Suprapubic skin (tissue), 4 donors: ENCODE measurements at places on chromosomes 16 and 17. TPM values are rescaled to one million over a fixed set of nuclear protein-coding genes. Genes with fewer than 3 reads are reported as not detected.

GRCh38 chr16:71493213-71493612 lies 4.1 kb upstream of the ZNF19 start:
- no peaks in the 10 kb centered on the region for H3K36me3 ChIP-seq
- H3K4me1 ChIP-seq, result no peaks in the 10 kb centered on the region
- no peaks in the 10 kb centered on the region for H3K27me3 ChIP-seq
- H3K4me3 ChIP-seq, result no peak overlapping the region
- H3K27ac ChIP-seq, result no peak overlapping the region

GRCh38 chr17:28470914-28471366 lies 2.5 kb upstream of the SLC13A2 start:
- H3K36me3 ChIP-seq, result no peaks in the 10 kb centered on the region
- H3K27me3 ChIP-seq, result no peaks in the 10 kb centered on the region
- DNase-seq, result peak; percentile 49
- H3K4me1 ChIP-seq, result no peaks in the 10 kb centered on the region

DNA sequence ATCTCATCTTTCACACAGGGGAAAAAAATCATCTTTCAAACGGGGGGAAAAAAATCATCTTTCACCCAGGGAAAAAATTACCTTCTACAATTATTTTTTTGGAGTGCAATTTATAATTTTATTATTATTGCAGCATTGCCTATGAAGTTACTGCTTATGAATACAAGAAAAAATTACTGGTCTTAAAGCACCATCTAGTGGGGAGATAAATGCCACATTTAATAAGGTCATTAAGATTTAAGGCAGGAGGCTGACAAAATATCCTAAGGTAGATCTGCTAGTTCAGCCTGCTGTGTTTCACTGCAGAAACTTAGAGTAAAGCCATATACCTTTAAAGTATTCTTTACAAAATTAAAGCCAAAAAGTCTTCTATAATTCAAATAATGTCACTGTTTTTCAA lies 13.7 kb downstream of the SHCBP1 start:
- no peaks in the 10 kb centered on the region for H3K4me1 ChIP-seq
- no peaks in the 10 kb centered on the region for H3K27me3 ChIP-seq
- H3K27ac ChIP-seq, result no peak overlapping the region
- no peak overlapping the region for H3K4me3 ChIP-seq

GRCh38 chr16:12815361-12815760 lies 11.7 kb upstream of the CPPED1 start:
- H3K4me1 ChIP-seq, result no peaks in the 10 kb centered on the region
- no peaks in the 10 kb centered on the region for H3K36me3 ChIP-seq
- no peaks in the 10 kb centered on the region for H3K27me3 ChIP-seq
- no peak overlapping the region for H3K4me3 ChIP-seq

GRCh38 chr17:306116-306515 lies 46.5 kb downstream of the RPH3AL start:
- DNase-seq, result no peak
- no peaks in the 10 kb centered on the region for H3K27me3 ChIP-seq
- peaks cover 10% of the 10 kb centered on the region for H3K4me1 ChIP-seq
- H3K36me3 ChIP-seq, result no peaks in the 10 kb centered on the region

GRCh38 chr17:3843935-3844516 lies 2.0 kb downstream of the NCBP3 start:
- DNase-seq, result peak; percentile 61
- H3K4me1 ChIP-seq, result peaks cover 24% of the 10 kb centered on the region
- H3K27me3 ChIP-seq, result no peaks in the 10 kb centered on the region
- no peak overlapping the region for H3K27ac ChIP-seq
- H3K36me3 ChIP-seq, result peaks cover 38% of the 10 kb centered on the region

DNA sequence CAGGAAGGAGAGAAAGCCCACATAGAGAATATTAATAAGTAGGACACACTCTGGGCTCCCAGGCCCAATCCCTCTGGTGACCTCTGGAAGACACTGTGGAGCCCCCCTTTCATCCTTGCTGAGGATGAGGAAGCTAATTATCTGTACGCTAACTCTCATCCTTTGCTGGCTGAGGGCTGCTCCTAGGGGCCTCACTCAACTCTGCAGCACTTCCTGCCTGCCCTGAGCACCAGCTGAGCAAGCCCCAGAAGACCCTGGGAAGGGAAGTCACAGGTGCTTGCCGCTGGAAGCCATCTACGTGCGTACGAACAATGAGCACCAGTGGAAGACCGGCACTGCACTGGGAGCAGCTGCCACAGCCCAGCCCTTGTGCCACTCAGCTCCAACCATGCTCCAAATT lies 145.8 kb upstream of the CDH5 start:
- H3K27ac ChIP-seq, result no peak overlapping the region
- peaks cover 2% of the 10 kb centered on the region for H3K4me1 ChIP-seq
- no peaks in the 10 kb centered on the region for H3K27me3 ChIP-seq
- H3K36me3 ChIP-seq, result no peaks in the 10 kb centered on the region

GRCh38 chr17:2705888-2706795 lies 5.4 kb downstream of the CLUH start:
- no peak overlapping the region for H3K4me3 ChIP-seq
- H3K27me3 ChIP-seq, result no peaks in the 10 kb centered on the region
- no peak overlapping the region for H3K27ac ChIP-seq
- H3K36me3 ChIP-seq, result peaks cover 32% of the 10 kb centered on the region

DNA sequence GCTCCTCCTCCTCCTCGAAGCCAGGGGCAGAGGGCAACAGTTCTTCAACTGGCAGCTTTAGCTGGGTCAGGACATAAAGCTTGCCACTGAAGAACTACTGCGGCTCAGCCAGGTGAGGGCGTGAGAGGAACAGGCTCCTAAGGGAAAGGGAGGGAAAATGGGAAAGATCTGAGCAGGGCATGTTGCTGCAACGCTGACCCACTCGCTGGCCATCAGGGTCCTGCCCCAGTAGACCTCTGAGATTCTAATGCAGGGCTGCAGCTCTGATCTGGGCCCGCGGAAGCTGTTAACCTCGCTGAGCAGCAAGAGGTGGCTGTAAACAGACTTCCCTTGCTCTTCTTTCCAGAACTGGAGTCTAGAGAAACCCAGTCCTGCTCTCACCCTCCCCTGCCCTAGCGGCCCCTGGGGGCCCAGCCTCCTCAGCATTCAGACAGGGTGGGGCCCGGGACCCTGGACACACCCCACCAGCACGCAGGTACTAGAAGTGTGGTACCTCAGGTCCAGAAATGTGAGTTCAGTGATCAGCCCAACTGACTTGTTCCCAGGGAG lies 3.8 kb upstream of the TLCD2 start:
- peaks cover 20% of the 10 kb centered on the region for H3K36me3 ChIP-seq
- peak overlapping the region; percentile 100 for H3K27ac ChIP-seq
- H3K4me1 ChIP-seq, result peaks cover 69% of the 10 kb centered on the region
- peak overlapping the region; percentile 99 for H3K4me3 ChIP-seq

DNA sequence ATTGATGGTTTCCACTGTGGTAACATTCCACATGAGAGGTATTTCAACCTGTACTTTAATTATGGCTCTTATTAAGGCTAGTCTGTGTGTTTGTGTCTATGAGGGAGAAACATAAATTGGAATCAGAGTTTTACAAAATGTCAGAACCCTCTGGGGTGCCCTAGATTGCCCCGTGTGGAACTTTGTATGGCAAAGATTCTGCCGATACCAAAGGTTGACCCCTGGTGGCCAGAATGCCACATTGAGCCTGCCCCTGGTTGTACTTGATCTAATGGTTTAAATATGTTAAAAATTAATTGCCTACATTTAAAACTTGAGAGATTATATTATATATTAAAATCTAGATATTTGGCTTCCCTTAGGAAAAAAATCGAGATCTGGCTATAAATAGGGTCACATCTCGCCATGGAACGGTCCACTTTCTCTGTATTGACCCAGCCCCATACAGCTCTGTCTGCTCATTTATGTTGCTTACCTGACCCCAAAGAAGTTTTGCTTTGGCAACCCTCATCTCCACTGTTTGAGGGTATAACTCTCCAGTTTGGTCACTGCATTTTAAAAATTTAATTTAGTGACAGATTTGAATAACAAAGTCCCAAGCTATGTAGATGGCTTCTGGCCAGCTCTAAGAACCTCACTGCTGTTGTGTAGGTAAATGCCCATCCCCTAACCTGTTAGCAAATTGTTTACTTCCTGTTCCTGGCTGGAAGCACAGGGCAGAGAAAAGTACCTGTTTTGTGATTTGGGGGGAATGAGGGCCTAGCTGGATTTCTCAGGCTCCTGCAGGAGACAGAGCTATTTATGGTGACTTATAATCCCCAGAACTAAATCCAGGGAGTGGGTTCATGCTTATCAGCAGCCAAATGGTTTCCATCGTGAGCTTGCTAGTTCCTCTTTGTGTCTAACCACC lies 95.0 kb downstream of the PLCG2 start:
- no peak for DNase-seq
- no peaks in the 10 kb centered on the region for H3K4me1 ChIP-seq
- H3K27ac ChIP-seq, result no peak overlapping the region
- no peaks in the 10 kb centered on the region for H3K36me3 ChIP-seq
- H3K4me3 ChIP-seq, result no peak overlapping the region

GRCh38 chr16:85851034-85851785 lies 47.8 kb upstream of the IRF8 start:
- H3K4me1 ChIP-seq, result no peaks in the 10 kb centered on the region
- no peak overlapping the region for H3K27ac ChIP-seq
- H3K27me3 ChIP-seq, result peaks cover 43% of the 10 kb centered on the region
- H3K36me3 ChIP-seq, result no peaks in the 10 kb centered on the region
- no peak for DNase-seq

DNA sequence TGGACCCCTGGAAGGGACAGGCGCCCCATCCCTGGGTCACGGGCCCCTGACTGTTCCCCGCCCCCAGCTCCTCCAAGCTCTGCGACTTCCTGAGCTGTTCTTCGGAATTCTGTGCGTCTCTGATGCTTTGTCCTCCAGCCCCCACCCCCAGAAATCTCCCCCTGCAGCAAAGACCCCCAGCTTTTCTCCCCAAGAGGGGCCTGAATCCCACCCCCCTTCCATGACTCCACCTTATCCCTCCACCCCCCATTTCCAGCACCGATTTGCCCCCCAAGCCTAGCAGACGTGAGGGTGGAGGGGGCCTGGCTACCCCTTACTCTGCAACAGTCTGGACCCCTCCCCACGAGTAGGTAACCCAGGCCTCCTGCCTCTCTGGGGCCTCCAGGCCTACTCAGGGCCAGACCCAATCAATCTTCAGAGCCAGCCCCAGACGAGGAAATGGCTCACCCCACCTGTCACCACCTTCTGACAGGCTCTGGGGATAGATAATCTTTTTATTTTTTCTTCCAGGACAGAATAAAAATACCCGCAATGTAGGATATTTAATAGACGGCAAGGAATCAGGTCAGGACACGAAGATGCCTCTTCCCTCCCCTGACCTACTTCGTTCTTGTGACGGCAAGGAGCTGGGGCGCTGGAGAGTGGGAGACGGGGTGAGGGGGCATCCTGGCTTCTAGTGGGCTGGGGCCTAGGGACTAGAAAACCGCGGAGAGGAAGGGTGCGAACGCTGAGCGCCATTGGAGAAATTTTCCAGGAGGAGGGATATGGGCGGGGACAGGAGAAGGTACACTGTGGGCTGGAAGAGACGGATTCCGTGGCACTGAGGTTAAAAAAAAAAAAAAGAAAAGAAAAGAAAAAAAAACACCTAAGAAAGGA lies 744 bp upstream of the PLXDC1 start:
- no peaks in the 10 kb centered on the region for H3K36me3 ChIP-seq
- H3K27ac ChIP-seq, result peak overlapping the region; percentile 84
- DNase-seq, result no peak
- H3K4me1 ChIP-seq, result peaks cover 32% of the 10 kb centered on the region
- no peaks in the 10 kb centered on the region for H3K27me3 ChIP-seq

- no peaks in the 10 kb centered on the region for H3K27me3 ChIP-seq
- H3K4me3 ChIP-seq, result no peak overlapping the region
- no peaks in the 10 kb centered on the region for H3K36me3 ChIP-seq
- no peaks in the 10 kb centered on the region for H3K4me1 ChIP-seq
Measured at GRCh38 chr16:88374736-88375135, 8.0 kb upstream of the ZNF469 start.

DNA sequence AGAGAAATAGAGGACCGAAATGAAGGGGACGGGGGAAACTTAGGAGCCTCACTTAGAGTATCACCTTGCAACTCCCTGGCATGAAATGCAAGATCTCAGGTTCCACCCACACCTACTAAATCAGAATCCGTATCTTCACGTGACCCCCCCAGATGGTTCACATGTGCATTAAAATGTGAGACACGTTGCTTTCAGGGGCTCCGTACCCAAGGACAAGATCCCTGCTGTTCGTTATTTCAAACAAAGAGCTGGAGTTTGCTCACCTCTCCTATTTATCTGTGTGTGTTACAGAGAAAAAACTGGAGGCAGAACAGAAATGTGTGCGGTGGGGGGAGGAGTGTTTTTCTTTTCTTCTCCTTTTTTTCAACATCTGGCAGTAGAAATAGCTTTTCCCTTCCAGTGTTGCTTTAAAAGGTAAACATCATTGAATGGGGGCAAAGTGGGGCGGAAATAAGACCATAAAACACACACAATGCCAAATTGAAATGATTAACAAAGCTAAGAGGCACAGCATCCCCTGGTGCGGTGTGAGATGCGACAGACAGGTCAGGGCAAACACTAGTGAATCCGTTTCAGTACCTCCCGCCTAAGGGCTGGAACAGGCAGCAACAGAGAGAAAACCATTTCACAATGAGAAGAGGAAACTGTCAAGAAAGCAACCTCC lies 145.4 kb downstream of the SOX9 start:
- peaks cover 13% of the 10 kb centered on the region for H3K4me1 ChIP-seq
- no peaks in the 10 kb centered on the region for H3K36me3 ChIP-seq
- H3K27ac ChIP-seq, result no peak overlapping the region
- H3K4me3 ChIP-seq, result no peak overlapping the region
- peaks cover 9% of the 10 kb centered on the region for H3K27me3 ChIP-seq

DNA sequence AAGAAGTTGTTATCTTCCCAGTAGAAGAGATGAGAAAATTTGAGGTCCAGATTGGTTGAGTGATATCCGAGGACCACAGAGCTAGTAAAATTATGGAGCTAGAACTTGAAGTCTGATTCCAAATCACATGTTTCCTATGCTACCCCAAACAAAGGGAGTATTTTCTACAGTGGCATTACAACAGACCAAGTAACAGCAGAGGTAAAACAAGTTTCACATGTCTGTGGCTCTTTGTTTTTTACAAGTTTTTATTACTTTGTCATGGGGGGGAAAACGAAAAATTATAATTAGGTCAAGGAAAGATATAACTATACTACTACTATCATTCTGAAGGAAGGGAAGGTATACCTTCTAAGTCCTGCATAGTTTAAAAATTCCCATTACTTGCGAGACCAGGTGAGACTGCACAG lies 49.4 kb downstream of the KANSL1 start:
- H3K27me3 ChIP-seq, result no peaks in the 10 kb centered on the region
- H3K4me1 ChIP-seq, result peaks cover 60% of the 10 kb centered on the region
- no peak for DNase-seq
- no peak overlapping the region for H3K27ac ChIP-seq

The CASKIN2 gene
- 24.5 TPM for total RNA-seq

The SMIM36 gene
- total RNA-seq, result not detected

The TNFRSF17 gene
- not detected for total RNA-seq

The IL34 gene
- 96.5 TPM for total RNA-seq
